ENCODE measurements at places on chromosomes 4 and X.

GRCh38 chr4:184792334-184792733 is 33.4 kb downstream of the ACSL1 start:
- DNase-seq, result no peak

DNA sequence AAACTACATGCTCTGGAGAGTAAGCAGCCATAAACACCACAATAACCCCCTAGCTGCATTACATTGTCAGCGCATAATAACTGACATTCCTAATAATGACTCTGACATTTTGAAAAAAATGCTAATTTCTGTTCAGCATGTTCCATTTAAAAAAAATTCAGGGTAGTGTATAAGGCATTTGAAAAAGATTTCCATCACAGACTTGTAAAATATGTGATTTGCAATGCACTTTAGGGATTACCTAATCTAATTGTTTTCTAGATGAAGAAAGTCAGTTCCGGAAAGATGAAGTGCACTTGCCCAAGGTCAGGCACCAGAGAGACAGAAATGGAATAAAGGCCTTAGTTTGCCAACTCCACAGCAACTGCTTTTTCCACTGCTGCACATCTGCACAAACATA is 55.3 kb downstream of the FANCB start:
- no peak for DNase-seq

- no peak for DNase-seq
Measured at GRCh38 chr4:41545238-41545637, 7.3 kb downstream of the LIMCH1 start.

DNA sequence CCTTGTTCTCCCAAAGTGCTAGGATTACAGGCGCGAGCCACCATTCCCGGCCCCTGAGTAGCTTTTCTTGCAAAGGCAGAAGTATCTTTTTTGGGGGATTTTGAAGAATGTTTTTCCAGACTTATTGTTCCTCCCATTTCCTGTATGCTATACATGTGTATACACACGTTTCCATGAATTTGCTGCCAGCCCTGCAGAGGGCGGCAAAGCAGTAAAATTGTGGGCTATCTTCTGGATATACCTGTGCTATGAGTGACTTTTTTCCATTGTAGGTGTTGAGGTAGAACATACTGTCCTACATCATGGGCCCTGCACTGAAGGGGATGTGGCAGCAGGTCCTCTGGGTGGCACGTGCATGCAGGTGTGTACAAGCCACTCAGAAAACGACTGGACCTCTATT is 16.9 kb upstream of the MED28 start:
- no peak for DNase-seq

GRCh38 chr4:134628066-134628465 is 426.5 kb upstream of the PABPC4L start:
- DNase-seq, result no peak

GRCh38 chrX:38220415-38221390 is at the start of gene SRPX:
TSS of gene SRPX (minus strand) at chrX:38220871. CDS start at chrX:38220792, 79 bp downstream.
- no peak for DNase-seq

DNA sequence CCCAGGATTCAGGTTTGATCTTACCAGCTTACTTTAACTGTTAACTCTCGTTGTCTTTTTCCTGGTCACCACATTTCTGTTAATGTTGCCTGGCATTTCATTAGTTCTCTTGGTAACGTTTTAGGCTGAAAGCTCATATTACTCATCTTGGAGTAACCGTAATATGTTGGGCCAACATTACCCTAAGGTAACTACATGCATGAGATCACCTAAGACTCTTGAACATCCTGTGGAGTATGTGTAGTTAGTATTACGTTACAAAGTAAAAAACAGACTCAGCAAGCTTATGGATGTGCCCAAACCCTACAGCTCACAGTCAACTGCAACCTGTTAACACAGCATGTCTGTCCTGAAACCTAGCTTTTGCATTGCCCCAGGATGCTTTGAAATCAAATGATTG is 203.3 kb upstream of the HS3ST1 start:
- no peak for DNase-seq

GRCh38 chr4:169383724-169384123 is 113.0 kb upstream of the SH3RF1 start:
- no peak for DNase-seq

- DNase-seq, result peak; percentile 34
Measured at GRCh38 chr4:165325732-165326512, 1.5 kb upstream of the MSMO1 start.

DNA sequence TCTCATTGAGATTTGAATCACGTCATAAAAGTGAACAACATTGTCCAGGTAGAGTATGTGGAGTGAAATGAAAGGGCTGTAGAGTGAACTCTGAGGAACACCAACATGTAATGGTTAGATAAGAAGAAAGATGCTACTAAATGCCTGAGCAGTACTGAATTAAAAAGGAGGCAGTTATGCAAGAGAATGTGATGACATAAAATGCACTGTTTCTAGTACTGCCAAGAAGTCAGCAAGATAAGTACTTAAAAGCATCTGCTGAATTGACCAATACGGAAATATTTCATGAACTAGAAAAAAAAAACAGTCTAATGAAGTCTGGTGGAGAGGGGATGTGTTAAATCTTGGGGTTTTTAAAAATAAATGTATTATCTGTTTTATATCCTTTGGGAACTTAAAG is 583.8 kb upstream of the GALNT7 start:
- DNase-seq, result no peak

GRCh38 chr4:153349206-153349805 is 4.8 kb downstream of the MND1 start:
- no peak for DNase-seq
